ENCODE measurements at places on chromosomes 12 and 14.

GRCh38 chr12:1474574-1475153 lies 119.7 kb downstream of the FBXL14 start:
- DNase-seq = no peak

DNA sequence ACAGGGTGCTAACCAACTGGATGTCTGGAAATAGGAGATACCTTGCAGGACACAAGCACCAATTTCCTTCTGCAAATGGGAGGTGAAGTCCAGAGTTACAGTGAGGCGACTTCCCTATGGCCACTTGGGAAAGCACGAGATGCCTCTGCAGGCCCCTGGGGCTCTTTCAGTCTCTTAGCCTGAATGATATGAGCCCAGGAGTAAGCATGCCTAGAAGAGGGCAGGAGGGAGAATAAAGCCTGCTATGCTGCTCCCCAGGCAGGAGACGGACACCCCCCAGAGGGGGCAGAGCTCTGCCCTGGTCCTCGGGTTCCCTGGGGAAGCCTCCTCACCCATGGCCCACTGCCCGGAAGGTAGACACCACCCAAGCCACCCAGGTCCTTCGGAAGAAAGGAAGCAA lies 105.1 kb downstream of the GCH1 start:
- no peak for DNase-seq

- DNase-seq = no peak
Observed at GRCh38 chr14:97602438-97603117, 805.4 kb downstream of the VRK1 start.

DNA sequence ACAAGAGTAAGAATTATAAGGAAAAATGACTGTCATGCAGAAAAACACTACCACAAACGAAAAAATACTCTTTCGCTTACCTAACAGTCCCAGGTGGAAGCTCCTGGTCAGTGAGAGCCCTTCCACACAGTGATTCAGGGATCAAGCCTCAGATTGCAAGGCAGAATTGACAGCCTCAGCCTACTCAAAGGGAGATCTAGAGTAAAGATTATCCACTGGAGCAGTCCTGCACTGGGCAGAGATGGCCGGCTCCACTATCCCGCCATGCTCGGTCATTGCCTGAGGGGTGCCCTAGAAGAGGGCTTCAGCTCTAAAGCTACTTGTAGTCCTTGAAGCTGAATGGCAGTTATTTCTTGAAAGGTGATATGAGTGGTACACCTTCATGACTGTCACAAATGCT lies 174.7 kb downstream of the TTC8 start:
- DNase-seq = no peak

- DNase-seq = no peak
Observed at GRCh38 chr14:71403656-71404055, 496.4 kb downstream of the PCNX1 start.

DNA sequence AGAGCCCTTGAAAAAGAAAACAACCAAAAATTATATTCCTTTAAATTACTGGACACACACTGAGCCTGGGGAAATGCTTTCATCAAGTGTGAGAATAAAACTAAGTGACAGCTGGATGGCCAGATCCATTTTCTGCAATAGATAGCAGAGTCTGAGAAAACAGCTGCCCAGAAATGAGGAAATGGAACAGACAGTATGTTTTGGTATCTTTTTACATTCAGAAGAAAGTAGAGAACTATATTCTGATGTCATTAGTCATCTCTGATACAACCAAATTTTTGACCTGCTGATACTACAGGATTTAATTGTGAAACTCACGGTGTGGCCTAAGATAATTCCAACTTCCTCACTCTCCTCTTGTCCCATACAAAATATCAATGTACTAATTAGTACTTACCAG lies 78.2 kb downstream of the HMGA2 start:
- DNase-seq = no peak

- no peak for DNase-seq
Observed at GRCh38 chr12:56205445-56205844, 16.2 kb upstream of the SMARCC2 start.

DNA sequence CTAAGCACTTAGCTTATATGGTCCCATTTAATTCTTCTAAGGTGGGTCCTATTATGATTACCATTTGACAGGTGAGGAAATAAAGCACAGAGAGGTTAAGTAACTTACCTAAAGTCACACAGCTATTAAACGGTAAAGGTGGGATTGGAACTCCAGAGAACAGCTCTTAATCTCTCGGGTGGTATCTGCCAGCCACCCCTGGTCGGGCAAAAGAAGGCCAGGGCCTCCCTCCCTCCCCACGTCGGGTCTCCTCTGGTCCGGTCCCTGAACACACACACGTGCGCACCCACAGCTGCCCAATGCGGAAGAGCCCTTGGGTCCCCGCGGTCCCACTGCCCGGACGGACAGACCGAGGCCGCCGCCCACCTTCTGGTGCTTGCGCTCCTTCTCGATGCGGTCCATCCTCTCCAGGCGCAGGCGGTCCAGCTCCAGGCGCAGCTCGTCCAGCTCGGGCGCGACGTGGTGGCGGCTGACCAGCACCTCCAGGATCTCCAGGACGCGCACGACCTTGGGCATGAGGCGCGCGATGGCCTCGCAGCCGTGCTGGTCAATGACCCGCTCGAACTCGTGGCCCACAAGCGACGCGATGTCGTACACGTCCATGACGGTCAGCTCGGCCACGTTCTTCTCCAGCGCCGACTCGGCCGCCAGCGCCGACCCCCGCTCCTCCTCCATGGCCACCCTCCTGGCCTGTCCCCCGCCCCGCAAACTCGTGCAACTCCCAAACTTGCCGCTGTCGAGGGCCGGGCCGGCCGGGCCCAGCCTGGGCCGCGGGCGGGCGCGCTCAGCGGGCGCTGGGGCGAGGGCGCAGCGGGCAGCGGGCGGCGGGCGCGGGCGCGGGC lies 490 bp downstream of the RILPL1 start:
- no peak for DNase-seq

DNA sequence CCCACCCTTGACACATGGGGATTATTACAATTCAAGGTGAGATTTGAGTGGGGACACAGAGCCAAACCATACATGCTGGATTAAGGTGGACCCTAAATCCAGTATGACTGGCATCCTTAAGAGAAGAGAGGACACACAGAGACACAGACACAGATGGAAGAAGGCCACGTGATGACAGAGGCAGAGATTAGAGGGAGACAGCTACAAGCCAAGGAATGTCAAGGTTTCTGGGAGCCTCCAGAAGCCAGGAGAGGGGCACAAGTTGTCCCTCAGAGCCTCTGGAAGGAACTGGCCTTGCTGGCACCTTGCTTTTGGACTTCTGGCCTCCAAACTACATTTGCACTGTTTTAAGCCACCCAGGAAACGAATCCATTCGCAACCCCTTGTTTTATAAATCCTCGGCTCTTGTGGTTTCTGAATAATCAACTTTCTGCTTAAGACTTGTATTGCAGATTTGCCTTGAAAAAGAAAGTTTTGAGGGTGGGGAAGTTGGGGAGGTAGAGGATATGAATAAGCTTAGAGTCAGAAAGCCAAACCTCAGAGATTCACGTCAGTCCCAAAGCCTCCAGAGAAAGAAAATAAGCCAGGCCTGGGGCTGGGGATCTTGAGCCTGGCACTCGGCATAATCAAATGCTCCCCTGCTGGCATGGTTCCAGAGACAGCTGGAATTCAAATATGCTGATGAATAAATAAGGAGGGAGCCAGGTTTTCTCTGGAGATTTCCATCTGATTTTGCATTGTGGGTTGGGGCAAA lies 224.2 kb upstream of the PWP1 start:
- DNase-seq = no peak

DNA sequence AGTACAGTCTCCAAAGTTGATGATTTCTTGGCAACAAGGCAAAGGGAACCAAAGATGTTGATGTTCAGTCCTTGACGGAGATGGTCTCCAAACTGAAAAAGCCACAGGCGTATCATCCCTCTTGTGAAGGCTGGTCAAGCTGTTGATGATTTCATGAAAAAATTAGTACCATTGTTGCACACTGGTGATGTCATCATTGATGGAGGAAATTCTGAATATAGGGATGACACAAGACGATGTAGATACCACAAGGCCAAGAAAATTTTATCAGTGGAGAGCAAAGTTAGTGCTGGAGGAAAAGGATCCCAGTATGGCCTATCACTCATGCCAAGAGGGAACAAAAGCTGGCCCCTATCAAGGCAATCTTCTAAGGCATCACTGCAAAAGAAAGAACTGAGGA lies 88.7 kb upstream of the KRR1 start:
- DNase-seq = no peak

DNA sequence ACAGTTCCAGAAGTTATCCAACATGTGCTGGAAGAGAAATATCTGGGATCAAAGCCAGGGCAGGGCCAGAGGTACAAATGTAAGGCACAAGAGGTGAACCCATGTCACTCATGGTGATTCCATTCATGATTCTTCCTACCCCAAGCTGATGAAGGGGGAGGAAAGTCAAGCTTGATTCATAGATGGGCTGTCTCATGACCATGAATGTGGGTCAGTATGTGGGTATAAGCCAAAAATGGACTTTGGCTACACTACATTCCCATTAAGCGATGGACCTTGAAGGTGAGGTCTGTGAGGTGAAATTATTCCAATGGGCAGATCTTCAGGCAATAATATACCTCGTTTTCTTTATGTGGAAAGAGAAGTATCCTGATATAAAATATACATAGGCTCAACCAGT lies 217.1 kb downstream of the BTG1 start:
- no peak for DNase-seq

DNA sequence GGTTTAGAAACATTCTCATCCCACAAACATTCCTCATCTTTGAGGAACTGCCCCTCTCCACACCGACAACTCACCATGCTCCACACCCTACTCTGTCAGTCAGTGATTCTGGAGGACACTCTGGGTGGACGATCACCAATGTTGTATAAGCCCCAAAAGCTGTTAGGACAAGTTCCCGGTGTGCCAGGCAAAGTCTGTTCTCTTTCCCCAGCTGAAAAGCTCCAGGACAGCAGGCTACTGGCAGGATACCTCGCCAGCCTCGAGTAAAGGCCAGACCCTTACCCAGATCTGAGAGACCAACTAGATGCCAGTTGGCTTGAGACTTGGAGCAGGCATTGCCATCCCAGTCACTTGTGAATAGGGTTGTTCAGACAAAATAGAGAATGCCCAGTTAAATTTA lies 12.0 kb downstream of the KRT5 start:
- DNase-seq = no peak

DNA sequence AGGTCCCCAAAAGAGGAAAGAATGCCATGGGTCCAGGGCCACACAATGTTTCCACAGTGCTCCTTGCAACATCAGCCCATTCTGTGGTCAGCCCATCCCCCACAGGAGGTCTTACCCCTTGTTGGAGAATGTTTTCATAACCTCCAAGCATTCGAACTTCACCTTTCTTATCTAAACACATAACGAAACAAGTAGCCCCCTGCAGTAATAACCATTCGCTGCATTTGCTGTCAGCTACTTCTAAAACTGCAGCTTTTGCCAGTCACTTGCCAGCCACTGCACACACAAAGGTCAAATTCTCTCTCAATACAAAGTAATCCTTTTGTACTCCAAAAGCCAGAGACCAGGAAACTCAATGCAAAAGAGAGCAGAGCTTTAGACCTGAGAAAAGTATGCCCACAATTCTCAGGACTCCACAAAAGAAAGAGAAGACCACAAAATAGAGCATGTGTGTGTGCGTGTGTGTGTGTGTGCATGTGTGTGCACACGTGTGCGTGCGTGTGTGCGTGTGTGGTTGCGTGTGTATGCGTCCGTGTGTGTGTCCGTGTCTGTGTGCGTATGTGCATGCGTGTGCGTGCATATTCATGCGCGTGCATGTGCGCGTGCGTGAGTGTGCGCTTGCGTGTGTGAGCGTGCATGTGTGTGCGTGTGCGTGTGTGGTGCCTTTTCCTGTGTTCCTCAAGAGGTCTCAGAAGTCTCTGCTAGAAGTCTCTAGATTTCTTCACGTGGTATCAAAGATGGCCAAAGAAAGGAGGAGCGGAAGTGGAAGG lies 31.7 kb upstream of the NINJ2 start:
- no peak for DNase-seq

- DNase-seq = no peak
Observed at GRCh38 chr12:74896186-74896585, 313.5 kb downstream of the KCNC2 start.

DNA sequence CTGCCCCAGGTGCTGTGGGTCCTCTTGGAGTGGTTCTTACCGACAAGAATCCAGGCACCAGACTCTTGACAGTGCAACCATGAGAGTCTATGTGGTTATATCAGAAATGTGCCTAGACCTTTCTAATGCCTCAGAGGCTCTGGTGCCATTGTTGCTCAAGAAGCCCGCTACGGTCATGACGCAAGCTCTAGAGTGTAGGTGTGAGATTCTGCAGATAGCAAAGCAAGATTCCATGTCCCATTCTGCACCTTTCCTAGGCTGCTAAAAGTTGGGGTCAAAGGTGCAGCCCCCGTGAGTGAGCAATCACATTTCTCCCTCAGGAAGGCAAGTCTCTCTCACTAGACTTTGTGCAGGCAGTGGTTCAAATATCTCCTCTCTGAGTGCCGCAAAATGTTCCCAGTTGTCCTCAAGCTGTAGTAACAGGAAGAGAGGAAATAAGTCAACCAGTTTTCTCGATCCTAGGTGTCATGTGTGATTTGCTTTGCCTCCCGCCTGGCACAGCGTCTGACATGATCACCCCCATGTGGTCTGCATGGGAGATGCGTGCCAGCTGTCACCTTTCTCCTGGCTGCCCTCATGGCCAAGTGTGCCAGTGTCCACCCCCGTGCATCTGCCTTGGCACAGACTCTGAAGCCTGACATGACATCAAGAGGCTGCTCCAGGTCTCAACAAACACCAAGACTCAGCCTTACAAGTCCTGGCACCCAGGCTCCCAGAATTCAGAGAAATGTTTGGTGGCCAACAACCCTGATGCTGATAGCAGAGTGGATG lies 122.5 kb upstream of the COCH start:
- DNase-seq = no peak

DNA sequence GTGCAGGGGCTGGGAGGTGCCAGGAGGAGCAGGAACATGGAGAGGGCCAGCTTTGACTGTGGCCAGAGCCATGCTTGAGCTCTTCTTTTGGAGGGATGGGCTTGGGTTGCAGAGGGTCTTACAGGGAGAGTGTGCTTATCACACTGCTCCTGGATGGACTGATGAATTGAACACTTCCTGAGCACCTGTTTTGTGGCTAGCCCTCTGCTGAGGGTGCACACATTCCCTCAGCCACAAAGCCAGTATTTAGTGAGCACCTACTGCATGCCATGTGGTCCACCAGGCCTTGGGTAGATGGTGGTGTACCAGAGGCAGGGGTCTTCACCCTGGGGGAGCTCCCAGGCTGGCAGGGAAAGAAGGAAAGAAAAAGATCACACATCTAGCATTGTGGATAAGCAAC lies 118.9 kb downstream of the SLC25A47 start:
- no peak for DNase-seq

- no peak for DNase-seq
Observed at GRCh38 chr12:118354903-118355302, 17.8 kb downstream of the TAOK3 start.

Measured in NCI-H2081 treated with DMSO at 0.1 percent for 48 hours (cell line).